ENCODE measurements at places on chromosomes 13 and 19. TPM values are rescaled to one million over a fixed set of nuclear protein-coding genes. Genes with fewer than 3 reads are reported as not detected.

- no peak for DNase-seq
Observed at GRCh38 chr19:38701455-38702063, 42.7 kb downstream of the CAPN12 start.

Gene TMPRSS9
- 8.3 TPM for total RNA-seq

GRCh38 chr19:18594096-18594823 lies 5.7 kb downstream of the REX1BD start:
- DNase-seq = peak; percentile 66

Gene LRRC25
- total RNA-seq = 5.4 TPM

- DNase-seq = no peak
Observed at GRCh38 chr13:30872685-30873461, 33.2 kb upstream of the MEDAG start.

Gene FBXO27
- total RNA-seq = 0.27 TPM

DNA sequence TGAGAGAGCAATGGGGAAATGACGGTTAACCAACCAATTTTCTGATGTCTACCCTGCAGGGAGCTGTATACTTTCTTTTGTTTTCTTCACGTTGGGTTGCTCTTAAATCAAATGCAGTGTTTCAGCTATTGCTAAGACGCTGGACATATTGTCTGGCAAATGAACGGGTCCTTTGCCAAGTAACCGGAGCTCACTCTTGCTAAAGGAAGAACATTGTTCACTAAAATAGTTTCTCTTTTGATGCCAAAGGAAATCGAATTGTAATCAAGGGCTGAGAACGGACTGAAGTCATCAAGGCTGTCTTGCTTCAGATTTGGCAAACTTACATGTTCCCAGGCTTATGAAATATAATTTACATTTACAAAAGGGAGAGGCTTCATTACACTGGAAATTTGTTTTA lies 142.3 kb upstream of the ARGLU1 start:
- DNase-seq = no peak

- DNase-seq = no peak
Observed at GRCh38 chr13:90787007-90787406, 560.5 kb upstream of the MIR17HG start.

GRCh38 chr19:43286096-43286495 lies 16.8 kb upstream of the PSG9 start:
- no peak for DNase-seq

- DNase-seq = no peak
Observed at GRCh38 chr13:26071691-26072090, 19.9 kb upstream of the SHISA2 start.

- DNase-seq = no peak
Observed at GRCh38 chr13:69109891-69110525, 997.6 kb upstream of the ATXN8OS start.

DNA sequence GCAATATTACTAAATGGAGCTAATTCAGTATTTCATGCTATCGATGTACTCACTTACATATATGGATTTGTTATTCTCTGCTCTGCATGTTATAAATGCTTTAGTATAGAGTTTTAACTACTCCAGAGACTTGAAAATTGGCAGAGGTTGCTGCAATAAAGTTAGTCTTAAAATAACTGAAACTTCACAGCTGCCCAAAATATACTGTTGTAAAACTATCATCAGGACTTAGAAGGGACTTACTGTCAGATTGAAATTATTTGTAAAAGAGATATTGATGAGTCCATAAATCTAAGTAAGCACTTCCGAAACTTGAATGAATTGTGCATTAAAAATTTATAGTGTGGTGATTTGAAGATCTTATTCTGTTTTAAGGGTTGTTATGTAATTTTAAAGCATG lies 1178.2 kb upstream of the PCDH20 start:
- no peak for DNase-seq

DNA sequence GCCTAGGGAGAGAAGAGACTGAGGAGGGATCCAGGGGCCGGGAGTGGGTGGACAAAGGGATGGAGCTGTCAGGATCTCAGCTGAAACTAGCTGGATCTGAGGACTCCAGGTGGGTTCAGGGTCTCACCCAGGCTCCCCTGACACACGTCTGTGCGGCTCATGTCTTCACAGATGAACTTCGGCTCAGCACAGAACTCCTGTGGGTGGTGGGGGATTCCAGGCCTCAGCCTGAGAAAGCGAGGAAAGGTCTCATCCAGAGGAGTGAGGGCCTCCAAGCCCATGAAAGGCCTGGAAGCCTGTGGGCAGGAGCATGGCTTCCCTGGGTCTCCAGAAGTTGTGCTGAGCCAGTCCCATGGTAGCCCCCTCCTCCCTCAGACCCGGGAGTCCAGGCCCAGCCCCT lies 1.4 kb downstream of the CAPN12 start:
- DNase-seq = no peak

Gene KLF1
- total RNA-seq = 71.4 TPM

Measured in hematopoietic multipotent progenitor cell (in vitro differentiated cells).